ENCODE measurements at places on chromosomes 4 and X.

- no peaks in the 10 kb centered on the region for H3K4me1 ChIP-seq
- no peaks in the 10 kb centered on the region for H3K27me3 ChIP-seq
- H3K27ac ChIP-seq, result no peak overlapping the region
These were observed 69.9 kb downstream of the GASK1B start for GRCh38 chr4:158102904-158103303.

GRCh38 chr4:120053911-120054310 lies 12.7 kb downstream of the MAD2L1 start:
- no peaks in the 10 kb centered on the region for H3K27me3 ChIP-seq
- no peak overlapping the region for H3K4me3 ChIP-seq
- H3K27ac ChIP-seq, result no peak overlapping the region
- peaks cover 7% of the 10 kb centered on the region for H3K4me1 ChIP-seq
- DNase-seq, result no peak

DNA sequence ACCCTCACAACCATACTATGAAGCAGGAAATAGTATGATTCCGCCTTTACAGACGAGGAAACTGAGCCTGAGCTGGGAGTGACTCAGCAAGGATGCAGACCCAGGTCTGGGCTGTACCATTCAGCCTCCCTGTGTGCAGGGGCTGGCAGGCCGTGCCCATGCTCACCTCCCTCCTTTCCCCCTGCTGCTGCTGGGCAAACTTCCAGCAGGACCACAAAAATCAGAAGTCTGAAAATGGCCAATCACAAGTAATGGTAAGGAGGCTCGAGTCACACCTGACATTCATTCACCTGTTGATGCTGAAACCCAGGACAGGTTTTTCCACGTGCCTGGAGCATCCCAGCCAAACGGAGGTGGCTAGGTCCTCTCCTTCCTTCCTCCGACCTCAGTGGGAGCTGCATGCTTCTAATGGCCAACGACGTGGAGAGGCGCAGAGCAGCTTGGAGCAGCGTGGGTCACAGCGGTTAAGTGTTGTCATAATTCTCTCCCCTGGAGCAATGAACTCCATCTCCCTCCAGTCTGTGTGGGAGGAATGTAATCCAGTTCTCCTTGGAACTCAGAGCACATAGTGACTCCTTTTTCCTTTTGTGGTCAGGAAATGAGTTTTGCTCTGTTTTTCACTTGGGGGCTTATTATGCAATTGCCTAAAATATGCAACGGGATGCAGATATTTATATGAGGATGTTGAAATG lies 371.7 kb downstream of the BCOR start:
- H3K27me3 ChIP-seq, result no peaks in the 10 kb centered on the region
- no peaks in the 10 kb centered on the region for H3K36me3 ChIP-seq

DNA sequence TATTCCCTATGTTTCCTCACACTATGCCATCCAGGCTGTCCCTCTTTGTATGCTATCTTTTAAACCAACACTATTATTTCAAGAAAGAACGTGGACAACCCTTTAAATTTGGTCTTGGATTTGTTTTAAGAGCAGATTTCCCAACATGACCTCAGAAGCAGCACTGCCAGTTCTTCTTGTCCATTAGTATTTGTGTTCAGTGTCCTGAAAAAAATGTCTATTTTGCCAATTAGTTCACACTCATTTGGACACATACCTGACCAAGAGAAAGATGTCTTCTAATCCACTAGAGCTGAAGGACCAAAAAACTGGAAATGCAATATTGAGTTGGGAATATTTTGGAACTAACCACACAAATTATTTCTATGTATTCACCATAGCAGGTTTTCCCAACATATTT lies 223.2 kb upstream of the CNKSR2 start:
- H3K27ac ChIP-seq, result no peak overlapping the region
- H3K4me1 ChIP-seq, result no peaks in the 10 kb centered on the region
- no peak for DNase-seq
- no peaks in the 10 kb centered on the region for H3K36me3 ChIP-seq
